ENCODE measurements at places on chromosomes 2 and 18.

GRCh38 chr2:156459720-156460119 lies 23.5 kb downstream of the GPD2 start:
- DNase-seq, result no peak

- no peak for DNase-seq
Measured at GRCh38 chr2:25377822-25378421, 36.2 kb upstream of the DNMT3A start.

DNA sequence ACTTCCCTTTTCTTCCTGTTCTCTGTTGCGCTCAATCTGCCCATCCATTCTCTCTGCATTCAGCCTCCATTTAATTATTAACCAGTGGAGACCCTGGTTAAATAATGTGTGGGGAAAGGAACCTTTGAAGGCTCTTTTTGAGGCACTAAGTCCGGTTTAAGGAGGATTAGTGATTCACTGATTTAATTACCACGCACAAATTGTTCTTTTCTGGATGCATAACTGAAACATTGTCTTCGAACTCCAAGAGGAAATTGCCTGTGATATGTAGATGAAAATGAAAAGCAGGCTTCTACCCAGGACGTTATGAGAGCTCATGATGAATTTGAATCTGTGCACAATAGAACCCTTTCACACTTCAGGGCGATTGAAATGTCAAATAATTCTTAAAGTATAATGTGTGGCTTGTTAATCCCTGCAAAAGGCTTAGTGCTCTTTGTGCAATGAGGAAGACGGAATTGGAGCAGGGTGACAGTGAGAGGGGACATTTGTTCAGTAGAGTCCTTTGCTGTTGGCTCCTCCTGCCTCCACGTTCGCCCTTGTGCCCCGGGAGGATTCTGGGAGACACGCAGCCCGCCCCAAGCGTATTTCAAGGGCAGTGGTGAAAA lies 51.1 kb upstream of the ZNF236 start:
- DNase-seq, result no peak

DNA sequence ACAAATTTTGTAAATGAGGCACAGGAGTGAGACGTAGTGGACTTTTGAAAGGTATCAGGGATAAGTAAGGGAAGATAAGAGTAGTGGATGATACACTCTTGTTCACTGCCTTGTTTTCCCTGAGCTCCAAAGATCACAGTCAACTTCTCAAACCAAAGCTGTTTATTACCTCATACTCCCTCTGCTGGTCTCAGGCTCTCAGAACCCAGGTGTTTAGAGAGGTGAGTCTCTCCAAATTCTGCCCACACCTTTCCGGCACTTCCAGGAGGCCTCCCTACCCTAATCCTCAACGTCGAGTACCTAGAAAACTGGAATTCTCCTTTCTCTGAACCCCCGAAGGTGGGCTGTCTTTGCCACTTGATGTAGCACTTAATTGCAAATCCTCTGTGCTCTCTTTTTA lies 621.1 kb downstream of the BCL11A start:
- no peak for DNase-seq

GRCh38 chr2:9235147-9236044 lies 28.8 kb downstream of the ASAP2 start:
- no peak for DNase-seq

DNA sequence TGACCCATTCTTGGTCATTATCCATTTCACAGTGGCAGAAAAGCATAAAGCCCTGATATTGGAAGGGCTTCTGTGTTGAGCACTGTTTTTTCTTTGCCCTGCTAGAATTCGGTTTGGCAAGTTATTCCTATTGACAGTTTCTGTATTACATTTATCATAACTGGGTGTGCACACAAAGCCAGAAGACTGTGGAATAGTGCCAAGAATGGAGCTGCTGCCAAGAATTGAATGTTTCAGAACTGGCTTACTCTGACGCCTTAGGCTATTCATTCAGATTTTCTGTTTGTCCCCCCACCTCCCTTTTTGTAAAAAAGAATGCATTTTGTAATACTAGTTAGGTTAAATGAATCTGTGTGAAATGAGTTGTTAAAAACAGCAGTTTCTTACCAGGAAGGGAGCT lies 12.7 kb downstream of the KDM3A start:
- DNase-seq, result no peak

DNA sequence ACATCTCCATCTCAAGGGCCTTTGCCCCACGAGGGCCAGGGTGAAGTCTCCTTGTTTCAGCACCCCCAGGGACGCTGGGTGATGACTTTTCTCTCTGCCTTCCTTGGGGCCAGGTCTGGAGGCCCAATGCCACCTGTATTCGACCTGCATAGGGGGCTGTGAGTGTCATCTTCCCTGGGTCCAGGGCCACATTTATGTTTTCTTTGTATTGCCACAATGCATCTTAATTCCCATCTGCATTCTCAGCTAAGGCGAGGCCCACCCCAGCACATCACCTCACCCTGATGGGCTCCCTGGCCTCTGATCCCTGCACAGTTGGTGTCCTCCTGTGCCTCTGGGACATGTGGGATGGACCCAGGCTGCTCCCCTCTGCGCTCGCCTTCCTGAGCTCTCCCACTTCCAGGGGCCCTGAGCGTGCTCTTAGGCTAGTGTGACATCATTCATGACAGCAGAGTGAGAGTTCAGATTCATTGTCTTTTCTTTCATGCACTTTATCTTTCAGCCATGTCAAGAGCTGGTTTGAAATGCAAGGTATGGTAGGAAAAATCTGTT lies 122.0 kb upstream of the COPS8 start:
- no peak for DNase-seq

GRCh38 chr2:102755284-102755683 lies 6.5 kb upstream of the TMEM182 start:
- DNase-seq, result no peak

DNA sequence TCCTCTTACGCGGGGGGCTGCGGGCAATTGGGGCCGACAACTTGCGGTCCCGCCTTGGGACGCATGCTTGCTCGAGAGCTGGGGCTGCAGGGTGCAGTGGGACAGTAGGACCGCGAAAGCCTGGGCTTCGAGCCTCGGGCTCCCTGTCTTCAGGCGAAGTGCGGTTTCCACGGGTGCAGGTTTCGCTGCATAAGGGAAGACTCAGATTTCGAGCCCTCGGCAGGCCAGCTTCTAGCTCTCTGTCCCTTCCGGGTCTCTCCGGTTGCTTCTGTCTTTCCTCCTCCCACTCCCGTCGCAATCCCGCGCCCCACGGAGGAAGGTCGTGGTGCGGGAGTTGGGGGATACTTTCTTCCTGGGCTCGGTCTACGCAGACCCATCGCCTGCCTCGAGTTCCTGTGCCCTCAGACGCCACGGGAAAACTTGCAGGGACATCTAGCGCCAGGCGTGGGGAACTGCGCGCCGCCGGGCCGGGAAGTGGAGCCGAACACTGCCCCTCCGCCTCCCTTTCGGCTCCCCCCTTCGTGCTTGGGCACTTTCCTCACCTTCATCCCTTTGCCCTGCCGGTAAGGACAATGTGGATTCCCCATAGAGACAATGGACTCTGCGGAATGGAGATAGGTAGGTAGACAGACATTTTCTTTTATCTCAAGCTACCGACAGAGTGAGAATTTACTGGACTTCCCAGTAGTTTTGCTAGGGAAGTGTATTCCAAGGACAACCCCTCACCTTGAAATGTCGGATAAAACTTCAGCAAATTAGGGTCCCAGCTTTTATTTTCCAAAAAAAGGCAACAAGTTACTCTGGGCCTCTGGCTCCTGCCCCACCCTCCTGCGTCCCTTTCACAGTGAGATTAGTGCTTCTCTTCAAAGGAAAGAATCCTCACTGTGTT lies 4.2 kb upstream of the HOXD13 start:
- no peak for DNase-seq

- no peak for DNase-seq
Measured at GRCh38 chr2:44974064-44974715, 32.7 kb downstream of the SIX3 start.

- DNase-seq, result no peak
Measured at GRCh38 chr2:232058931-232059330, 97.4 kb downstream of the DIS3L2 start.

- no peak for DNase-seq
Measured at GRCh38 chr2:118249531-118249930, 161.3 kb downstream of the INSIG2 start.

GRCh38 chr2:146239392-146240135 lies 1605.3 kb upstream of the ACVR2A start:
- no peak for DNase-seq

GRCh38 chr18:41765460-41765859 lies 189.6 kb upstream of the PIK3C3 start:
- no peak for DNase-seq
